ENCODE measurements at places on chromosomes 7 and 10.

- no peak for DNase-seq
These were observed 105.2 kb downstream of the MACC1 start for GRCh38 chr7:20111821-20112542.

GRCh38 chr10:122052701-122053100, 63.7 kb downstream of the TACC2 start:
- DNase-seq: no peak

DNA sequence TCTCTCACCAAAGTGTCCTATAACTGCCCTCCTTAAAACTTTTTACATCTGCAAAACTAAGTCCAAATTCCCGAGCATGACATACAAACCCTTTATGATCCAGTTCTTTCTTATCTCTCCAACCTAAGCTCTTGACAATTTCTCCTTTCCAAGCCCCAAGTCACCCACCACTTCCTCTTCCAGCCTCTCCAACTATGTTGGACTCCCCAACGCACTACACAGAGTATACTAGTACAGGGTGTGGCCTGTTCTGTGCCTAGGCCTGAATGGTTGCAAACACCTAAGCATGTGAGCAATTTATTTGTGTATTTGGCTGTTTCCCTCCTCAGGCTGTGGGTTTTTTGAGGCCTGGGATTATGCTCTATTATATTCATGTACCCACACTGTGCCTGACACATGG, 101.2 kb upstream of the APBB1IP start:
- DNase-seq: no peak

DNA sequence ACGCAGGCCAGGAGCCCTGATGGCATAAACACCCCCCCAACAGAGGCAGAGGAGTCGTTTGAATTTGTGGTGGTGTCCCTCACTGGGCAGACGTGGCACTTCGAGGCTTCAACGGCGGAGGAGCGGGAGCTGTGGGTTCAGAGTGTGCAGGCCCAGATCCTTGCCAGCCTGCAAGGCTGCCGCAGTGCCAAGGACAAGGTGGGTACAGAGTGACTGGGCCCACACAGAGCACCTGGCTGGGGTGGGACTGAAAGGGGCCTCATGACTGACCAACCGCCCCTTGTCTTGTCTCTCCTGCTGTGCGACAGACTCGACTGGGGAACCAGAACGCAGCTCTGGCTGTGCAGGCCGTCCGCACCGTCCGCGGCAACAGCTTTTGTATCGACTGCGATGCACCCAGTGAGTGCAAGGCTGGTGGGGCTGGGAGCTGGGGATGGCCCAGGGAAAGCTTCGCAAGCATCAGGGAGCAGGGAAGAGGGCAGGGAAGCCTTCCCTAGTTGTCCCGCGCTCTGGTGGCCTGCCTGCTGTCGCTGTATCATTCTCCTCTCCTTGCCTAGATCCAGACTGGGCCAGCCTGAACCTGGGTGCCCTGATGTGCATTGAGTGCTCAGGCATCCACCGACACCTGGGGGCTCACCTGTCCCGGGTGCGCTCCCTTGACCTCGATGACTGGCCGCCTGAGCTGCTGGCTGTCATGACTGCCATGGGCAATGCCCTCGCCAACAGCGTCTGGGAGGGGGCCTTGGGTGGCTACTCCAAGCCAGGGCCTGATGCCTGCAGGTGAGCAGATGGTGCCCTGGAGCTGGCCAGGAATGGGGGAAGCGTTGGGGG, 25.4 kb downstream of the GBX1 start:
- DNase-seq: no peak

- DNase-seq: no peak
These were observed 590.6 kb downstream of the ARL4A start for GRCh38 chr7:13278020-13278419.

- DNase-seq: no peak
These were observed 6.1 kb upstream of the KIF20B start for GRCh38 chr10:89695307-89695706.

DNA sequence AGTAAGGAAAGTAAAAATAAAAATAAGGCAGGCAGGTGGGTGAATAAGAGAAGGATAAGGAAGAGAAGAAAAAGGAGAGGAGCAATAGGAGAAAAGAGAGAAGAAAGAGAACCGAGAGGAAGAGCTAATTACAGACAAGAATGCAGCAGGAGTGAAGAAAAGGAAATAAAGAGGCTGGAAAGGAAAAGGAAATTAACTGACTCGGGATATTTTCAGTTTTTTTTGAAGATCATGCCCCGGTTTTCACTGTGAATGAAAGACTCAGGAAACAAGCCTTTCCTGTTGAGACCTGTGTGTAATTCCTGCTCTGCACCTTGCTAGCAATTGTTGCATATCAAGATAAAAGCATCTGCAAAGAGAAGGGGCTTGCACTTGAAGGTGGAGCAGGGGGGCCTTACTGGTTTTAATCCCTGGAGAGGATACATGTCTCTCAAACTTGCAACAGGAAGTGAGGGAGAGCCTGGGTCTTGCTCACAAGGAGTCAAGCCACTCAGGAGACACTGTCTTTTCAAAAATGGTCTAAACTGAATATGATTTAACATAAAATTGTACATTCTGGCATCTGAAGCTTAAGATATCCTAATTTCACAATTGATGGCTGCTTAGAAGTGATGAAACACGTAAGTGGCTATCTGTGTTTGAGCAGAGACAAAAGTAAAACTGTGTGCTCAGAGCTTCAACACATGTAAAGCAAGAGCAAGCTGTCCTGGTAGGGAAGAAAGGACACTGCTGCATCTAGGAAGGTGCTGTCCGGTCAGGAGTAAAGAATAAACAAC, 157.6 kb downstream of the FAM107B start:
- DNase-seq: no peak

DNA sequence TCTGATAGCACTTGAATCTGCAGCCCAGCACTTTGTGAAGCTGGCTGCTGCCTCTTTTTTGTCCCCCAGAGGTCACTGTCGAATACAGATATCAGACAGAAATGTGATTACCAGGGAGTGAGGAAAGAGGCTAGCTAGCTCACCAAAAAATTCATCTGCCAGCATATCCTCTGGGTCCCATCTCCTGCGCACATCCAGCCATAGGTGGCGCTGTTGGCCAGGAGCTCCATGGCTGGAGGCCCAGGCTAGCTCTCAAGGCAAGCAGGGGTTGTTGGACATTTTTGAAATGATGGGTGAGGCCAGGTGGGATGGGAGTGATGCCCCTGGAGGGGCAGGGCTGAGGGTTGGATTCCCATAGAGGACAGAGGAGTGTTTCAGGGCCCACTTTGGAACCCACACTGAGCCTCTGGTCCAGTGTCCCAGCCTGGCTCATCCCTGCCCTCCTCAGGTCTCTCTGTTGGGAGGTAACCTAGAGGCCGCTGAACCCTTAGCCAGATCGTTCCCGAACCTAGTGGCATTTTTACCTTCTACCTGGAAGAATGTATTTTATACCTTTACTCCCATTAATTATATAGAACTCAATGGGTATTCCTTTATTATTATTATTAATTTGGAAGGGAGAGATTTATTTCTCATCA, 14.8 kb downstream of the DPCD start:
- DNase-seq: peak; percentile 79

GRCh38 chr10:115624448-115624847, 531.3 kb downstream of the ATRNL1 start:
- DNase-seq: no peak

DNA sequence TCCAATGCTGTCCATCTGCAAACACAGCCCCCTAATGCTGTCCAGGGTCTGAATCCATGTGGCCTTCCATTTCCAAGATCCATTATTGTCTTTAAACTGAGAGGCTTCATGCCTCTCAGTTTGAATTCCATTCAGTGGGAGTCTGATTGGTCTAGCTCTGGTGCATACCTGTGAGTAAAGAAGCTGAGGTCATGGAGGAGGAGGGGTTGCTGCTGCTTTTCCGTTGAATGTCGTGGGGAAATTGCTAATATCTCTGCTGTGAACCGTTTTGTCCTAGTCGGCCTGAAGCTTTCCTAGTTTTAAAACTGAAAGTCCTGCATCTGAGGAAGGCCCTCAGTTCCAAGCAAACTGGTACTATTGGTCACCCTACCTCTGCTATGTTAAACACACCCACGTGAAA, 17.7 kb downstream of the SH2D4B start:
- DNase-seq: no peak

DNA sequence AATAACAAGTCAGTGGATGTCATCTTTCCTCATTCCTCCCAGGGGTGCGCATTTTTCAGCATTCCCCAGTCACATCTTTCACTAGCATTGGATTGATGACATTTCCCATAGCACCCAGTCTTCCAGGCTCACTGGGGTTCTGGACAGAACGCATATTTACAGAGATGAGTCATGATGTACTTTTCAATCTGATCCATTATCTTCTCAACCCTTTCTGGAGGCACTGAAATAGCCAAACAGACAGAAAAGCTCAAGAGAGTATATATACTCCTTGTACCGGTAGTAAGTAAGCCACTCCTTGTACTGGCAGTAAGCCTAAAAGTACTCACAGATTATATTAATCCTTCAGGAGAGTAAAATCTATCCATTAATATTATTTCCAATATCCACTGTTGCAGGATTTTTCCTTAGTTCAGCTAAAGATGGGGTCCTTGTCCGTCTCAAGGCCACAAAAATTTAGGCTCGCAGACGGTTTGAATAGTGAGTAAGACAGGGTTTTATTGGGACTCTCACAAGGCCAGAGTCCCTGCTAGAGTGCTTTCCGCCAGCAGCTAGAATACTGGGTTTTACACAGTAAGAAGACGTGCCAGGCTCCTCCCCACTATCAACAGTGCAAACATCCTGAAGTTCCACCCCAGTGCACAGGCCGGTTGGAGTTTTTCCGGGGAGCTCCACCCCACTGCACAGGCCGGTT, 60.8 kb downstream of the MDH2 start:
- DNase-seq: peak; percentile 71

DNA sequence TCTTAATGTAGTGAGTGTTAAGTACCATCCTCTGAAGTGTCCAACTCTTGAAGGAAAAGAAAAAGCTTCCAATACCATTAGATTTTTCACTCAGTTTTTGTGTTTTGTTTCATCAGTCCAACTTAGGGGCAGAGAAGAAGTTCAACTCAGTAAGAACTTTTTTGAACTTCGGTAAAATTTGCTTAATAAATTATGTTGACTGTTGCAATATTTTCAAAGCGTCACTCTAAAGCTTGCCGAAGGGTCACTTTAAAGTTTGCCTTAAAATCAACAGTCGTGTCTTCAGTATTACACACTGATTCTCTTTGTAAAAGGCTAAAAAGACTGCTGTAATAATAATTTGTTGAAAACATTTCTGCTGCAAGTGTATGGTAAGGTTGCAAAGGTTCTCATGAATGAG, 17.6 kb downstream of the CD36 start:
- no peak for DNase-seq

GRCh38 chr10:98045785-98046389, 15.5 kb upstream of the CRTAC1 start:
- peak; percentile 34 for DNase-seq

- no peak for DNase-seq
These were observed 17.8 kb upstream of the GSAP start for GRCh38 chr7:77433901-77434300.
